Mammary microvascular endothelial cell (primary cell): ENCODE measurements at places on chromosomes 4 and X. TPM values are rescaled to one million over a fixed set of nuclear protein-coding genes. Genes with fewer than 3 reads are reported as not detected.

The AMTN gene
- not detected in 2 replicates for total RNA-seq

The HPGD gene
- not detected in 2 replicates for total RNA-seq

The RTL3 gene
- total RNA-seq, result 0.20 TPM in 2 replicates

The VEGFD gene
- 0.07 and 0.34 TPM in 2 replicates for total RNA-seq

The PRRG3 gene
- not detected in 2 replicates for total RNA-seq

The FAM200B gene
- total RNA-seq, result 56.5 and 68.6 TPM in 2 replicates

The HTATSF1 gene
- total RNA-seq, result 36.8 and 45.3 TPM in 2 replicates

The RNF175 gene
- not detected in 2 replicates for total RNA-seq

The ZFP42 gene
- total RNA-seq, result 1.7 and 1.8 TPM in 2 replicates

The VCX3B gene
- not detected in 2 replicates for total RNA-seq

The EVC2 gene
- total RNA-seq, result 2.5 TPM in 2 replicates

The F8 gene
- total RNA-seq, result 2.1 and 3.1 TPM in 2 replicates

The MGAT4D gene
- not detected in 2 replicates for total RNA-seq

The OTC gene
- total RNA-seq, result not detected in 2 replicates

The PNMA3 gene
- total RNA-seq, result not detected in 2 replicates
